ENCODE measurements at places on chromosomes 16 and 17. TPM values are rescaled to one million over a fixed set of nuclear protein-coding genes. Genes with fewer than 3 reads are reported as not detected.

GRCh38 chr17:2959371-2960130 lies 103.9 kb downstream of the OR1D5 start:
- DNase-seq = no peak

DNA sequence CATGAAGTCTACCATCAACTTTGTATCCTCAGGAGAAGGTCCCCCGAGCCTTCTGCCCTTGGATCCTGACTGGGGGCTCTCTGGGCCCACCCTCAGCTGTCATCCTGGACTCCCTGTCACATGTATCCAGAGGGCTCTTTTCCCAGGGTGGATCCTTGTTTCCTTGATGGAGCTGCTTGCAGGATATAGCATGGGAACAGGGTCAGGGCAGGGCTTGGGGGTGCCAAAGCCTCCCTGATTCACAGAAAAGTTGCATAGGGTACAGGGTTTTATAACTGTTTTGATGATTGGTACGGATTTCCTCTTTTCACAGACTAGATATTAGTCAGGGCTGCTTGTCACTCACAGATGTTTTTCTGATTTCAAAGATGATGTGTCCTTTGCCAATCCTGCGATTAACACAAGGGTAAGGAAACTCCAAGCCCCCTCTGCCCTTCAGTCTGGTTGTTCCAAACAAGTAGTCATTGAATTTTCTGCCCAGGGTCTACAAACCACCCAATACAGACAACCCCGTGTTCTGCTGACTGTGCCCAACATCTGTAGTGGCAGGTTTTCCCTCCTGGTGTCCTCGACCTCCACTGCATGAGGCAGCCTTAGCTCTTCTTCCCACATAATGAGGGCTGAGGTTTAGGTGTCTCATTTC lies 20.6 kb upstream of the SLC35G3 start:
- DNase-seq = no peak

DNA sequence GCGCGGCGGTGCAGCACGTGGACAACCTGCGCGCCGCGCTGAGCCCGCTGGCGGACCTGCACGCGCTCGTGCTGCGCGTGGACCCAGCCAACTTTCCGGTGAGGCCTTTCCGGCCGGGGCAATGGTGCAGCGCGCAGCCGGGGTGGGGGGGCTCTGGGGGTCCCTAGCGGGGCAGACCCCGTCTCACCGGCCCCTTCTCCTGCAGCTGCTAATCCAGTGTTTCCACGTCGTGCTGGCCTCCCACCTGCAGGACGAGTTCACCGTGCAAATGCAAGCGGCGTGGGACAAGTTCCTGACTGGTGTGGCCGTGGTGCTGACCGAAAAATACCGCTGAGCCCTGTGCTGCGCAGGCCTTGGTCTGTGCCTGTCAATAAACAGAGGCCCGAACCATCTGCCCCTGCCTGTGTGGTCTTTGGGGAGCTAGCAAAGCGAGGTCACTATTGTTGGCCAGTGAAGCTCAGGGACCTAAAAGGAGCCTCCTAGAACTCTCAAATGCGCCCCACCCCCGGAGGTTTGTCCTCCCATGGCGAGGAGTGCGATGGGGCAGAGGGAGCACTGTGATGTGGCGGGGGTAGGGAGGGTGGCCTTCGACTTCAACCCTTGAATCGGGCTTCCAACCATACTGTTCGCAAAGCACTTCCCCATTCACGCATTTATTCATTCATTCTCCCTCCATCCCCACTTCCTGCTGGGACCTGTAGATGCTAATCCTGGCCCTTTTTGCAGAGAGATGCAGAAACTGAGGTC lies 770 bp downstream of the HBM start:
- DNase-seq = no peak

DNA sequence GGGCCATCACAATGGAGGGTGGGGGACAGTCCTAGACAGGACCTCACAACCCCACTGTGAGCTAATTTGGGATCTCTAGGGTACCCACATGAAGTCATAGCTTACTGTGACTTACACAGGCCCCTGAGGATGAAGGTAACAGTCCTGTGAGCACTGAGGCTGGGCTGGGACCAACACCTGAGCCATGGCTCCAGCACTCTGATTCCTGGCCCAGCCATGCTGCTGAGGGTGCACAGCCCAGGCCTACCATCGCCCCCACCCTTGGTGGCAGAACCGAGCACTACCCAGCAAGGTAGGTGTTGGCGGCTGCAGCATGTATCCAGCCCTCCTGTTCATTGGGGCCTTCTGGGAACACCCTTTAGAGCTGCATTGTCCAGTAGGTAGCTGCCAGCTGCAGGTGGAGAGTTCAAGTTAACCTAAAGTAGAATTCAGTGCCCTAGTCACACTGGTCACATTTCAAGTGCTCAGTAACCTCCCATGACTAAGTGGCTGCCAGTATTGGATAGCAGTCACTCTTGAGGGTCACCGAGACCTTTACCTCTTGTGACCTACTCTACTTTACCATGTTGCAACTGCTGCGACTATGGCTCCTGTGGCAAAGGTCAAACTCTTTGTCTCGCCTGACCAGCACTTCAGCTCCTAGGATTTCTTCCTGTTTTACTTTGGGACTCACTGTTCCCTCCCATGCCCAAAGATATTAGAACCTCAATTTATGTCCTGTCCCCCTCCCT lies 11.6 kb downstream of the AKAP1 start:
- DNase-seq = no peak

- no peak for DNase-seq
Measured at GRCh38 chr17:42288803-42289610, 709 bp downstream of the STAT5A start.

- DNase-seq = no peak
Measured at GRCh38 chr17:70239391-70239826, 70.1 kb downstream of the KCNJ2 start.

DNA sequence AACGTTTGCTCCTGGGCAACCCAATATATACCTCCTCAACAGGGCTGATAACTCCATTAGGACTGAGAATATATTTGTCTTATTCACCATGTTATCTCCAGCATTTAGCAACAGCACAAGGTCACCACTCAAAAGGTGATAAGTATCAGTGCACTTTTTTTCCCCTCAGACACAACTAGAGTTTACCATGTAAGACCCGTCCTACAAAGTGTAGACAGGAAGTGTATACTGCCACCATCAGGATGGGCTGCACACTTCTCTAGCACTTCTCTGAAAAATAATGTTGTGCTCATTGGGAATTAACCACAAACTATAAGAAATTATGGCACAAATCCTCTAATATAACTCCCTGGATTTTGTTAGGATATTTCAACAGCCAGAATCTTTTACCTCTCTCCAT lies 5.7 kb upstream of the VAT1L start:
- no peak for DNase-seq

GRCh38 chr16:9425236-9425635 lies 333.8 kb downstream of the HAPSTR1 start:
- DNase-seq = no peak

DNA sequence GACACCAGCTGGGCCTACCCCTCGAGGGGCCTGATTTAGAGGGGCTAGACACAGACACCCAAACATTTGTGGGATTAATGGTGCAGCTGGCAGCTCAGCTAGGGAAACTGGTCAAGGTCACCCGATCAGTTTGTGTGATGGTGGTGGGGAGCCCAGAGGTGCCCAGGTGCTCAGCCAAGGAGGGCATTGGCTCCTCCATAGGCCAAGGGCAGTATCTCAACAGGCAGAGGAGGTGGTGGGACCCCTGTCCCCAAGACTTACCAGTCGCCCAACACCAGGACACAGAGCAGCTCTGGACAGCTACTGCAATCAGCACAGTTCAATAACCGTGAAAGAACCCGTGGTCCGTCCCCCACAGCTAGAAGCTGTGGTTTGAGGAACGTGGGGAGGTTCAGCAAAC lies 120.9 kb downstream of the C16orf78 start:
- no peak for DNase-seq

Gene CDT1
- 16.1 TPM for polyA plus RNA-seq

Gene NME1
- polyA plus RNA-seq = 74.5 TPM

Gene ATP2C2
- 2.2 TPM for polyA plus RNA-seq

Gene CES5A
- polyA plus RNA-seq = 0.08 TPM

Gene AMZ2
- 94.0 TPM for polyA plus RNA-seq

Gene KRTAP9-4
- not detected for polyA plus RNA-seq

Gene EFCAB3
- polyA plus RNA-seq = 0.22 TPM

Gene PDIA2
- polyA plus RNA-seq = 0.44 TPM
